ENCODE measurements at places on chromosomes 4 and X.

GRCh38 chrX:96707804-96708203 lies 23.2 kb downstream of the DIAPH2 start:
- no peak for DNase-seq

- DNase-seq, result no peak
Observed at GRCh38 chr4:142230991-142231390, 594.6 kb downstream of the IL15 start.

DNA sequence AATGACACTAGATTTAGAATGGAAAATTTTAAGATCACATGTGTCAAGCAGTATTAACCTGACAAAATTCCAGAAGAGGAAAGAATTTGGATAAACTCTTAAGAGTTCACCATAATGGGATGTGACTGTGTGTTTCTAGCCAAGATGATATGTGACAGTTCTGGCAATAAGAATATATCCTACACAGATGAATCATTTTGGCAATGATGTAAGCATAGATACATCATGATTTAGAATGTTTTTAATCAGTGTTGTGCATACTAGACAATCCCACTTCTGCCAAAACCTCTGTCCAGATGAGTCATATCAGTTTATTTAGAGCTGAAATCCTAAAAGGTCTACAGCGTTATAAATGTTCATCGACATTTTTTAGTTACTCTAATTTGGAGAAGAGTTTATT lies 48.8 kb downstream of the PTCHD1 start:
- no peak for DNase-seq

DNA sequence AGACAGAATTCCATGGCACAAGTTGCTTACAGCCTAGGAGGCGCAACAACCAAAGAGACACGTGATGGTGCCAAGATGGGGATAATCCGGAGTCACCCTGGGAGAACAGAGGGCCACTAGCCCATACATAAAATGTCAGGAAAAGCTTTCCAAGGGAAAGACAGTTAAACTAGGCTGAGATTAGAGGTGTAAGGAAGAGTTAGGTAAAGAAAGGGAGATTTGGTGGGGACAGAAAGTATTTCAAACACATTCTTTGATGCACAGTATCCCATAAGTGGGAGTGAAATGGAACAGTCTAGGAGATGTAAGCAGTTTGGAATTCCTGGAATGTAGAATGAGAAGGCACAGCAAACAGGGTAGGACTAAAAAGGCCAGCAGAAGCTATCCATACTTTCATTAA lies 860.9 kb upstream of the LCORL start:
- DNase-seq, result no peak

DNA sequence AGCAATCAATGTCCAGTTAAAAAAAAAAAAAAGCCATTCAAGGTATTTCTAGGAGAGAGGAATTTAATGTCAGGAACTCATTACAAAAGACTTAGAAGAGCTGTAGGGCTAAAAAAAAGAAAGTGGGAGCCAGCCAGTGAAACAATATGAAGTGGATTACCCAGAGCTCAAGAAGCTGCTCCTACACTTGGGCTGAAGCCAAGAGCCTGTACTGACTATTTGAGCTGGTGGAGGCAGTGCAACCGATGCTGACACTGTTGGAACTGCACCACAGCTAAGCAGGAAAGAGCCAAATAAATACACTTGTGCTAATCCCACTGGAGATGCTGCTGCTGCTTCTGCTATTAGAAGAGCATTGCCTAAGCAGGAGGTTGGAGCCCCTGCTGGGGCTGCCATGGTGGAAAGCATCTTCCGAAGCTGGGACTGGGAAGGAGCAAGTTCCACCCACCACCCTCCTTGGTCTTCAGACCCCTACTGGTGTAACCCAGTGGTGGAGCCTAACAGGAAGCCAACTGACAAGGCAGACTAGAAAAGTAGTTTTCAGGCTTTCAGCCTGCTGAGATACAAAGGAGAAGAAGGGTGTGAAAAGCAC lies 65.4 kb downstream of the CXXC4 start:
- DNase-seq, result no peak

GRCh38 chr4:17385403-17385802 lies 126.5 kb downstream of the QDPR start:
- DNase-seq, result no peak

GRCh38 chr4:69058410-69059059 lies 37.7 kb upstream of the UGT2B7 start:
- no peak for DNase-seq
